ENCODE measurements at places on chromosomes 5 and 9.

- DNase-seq, result no peak
Measured at GRCh38 chr9:21383627-21384026, 1.6 kb downstream of the IFNA2 start.

- DNase-seq, result no peak
Measured at GRCh38 chr5:154482528-154483449, 4.8 kb upstream of the HAND1 start.

- no peak for DNase-seq
Measured at GRCh38 chr5:45189481-45189880, 380.7 kb downstream of the MRPS30 start.

- no peak for DNase-seq
Measured at GRCh38 chr5:158676642-158677469, 422.9 kb downstream of the EBF1 start.

- DNase-seq, result no peak
Measured at GRCh38 chr5:106324356-106324755, 1346.4 kb downstream of the EFNA5 start.

DNA sequence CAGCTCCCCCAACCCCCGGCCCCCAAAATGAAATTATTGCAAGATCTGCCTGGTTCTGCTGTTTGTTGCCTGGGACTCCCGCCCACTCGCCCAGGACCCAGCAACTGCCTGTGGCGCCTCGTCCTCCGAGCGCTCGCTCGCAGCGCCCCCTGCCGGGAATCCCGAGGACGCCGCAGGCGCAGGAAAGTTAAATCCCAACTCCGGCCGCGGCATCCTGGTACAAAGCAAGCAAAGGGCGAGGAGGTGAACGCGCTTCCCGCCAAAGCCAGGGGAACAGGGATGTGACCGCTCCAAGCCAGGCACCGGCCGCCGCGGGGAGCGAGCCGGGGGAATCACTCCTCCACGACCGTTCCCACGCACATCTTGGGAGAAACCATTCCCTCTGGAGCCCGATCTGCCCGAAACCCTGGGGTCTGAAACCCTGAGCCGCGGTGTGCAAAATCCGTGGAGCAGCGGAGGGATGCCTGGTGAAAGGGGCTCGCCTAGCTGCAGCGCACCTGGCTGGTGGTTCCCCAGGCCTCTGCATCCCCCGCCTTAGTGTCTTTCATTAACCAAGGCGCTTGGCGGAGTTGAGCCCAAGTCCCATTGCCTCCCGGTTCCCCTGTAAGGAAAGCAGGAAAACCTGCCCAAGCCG is 1.3 kb downstream of the SEMA5A start:
- DNase-seq, result peak; percentile 63

- no peak for DNase-seq
Measured at GRCh38 chr9:109652112-109652511, 127.9 kb upstream of the PALM2AKAP2 start.

Measured in SW480 (cell line).